ENCODE measurements at places on chromosomes 7 and 10.

- no peak for DNase-seq
Measured at GRCh38 chr7:134669845-134670373, 23.3 kb downstream of the BPGM start.

DNA sequence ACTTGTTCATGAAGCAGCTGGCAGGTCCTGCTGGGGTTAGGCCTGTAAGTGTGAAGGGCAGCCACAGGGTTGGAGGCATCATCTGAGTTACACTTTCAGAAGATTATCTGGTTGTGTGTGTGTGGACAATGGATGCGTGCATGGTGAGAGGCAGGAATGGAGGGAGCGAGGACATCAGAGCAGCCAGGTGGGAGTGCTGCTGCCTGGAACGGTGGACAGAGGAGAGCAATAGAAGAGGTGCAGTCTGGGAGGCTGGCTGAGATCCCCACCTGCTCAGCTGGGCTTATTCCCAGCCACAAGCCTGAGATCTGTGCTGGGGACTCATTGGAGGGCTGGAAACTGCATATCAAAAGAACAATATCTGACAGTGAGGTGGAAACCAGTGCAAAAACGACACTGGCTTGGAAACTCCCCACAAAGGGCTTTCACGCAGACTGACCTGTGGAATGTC, 17.9 kb downstream of the ZNF488 start:
- DNase-seq = no peak

DNA sequence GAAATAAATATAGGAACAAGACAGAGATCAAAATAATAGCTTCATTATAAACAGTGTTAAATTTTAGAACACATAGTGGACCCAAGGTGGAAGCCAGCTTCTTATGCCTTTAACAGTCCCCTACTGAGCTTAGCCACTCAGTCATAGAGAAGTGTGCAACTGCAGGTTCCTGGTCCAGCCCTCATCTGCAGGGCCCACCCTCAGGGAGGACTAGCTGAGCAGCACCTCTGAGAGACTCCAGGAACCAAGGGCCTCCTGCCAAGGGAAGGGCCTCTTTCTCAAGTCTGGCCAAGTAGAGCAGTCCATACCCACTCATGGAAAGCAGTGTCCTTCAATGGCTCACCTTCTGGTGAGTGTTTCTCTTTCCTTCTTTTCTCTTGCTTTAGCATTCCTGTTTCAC, 173.7 kb upstream of the PRPS1L1 start:
- no peak for DNase-seq

DNA sequence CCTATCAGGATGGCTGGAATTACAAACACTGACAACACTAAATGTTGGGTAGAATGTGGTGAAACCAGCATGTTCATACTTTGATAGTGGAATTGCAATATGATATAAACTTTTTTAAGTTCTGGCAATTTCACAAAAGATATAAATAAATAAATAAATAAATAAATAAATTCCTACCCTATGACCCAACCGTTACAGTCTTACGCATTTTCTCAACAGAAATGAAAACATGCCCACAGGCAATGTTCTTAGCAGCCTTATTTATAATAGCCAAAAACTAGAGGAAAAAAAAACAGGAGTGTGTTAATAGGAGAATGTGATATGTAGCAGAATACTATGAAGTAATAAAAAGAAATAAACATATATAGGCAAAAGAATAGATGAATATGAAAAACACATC, 318.9 kb downstream of the IPMK start:
- no peak for DNase-seq

All from cerebellar nuclear complex (tissue), 1 donor.